ENCODE measurements at places on chromosomes 16 and 17.

- DNase-seq: no peak
Observed at GRCh38 chr17:9628509-9628908, 16.8 kb upstream of the USP43 start.

GRCh38 chr17:8421571-8421970 lies 14.1 kb upstream of the NDEL1 start:
- DNase-seq: no peak

DNA sequence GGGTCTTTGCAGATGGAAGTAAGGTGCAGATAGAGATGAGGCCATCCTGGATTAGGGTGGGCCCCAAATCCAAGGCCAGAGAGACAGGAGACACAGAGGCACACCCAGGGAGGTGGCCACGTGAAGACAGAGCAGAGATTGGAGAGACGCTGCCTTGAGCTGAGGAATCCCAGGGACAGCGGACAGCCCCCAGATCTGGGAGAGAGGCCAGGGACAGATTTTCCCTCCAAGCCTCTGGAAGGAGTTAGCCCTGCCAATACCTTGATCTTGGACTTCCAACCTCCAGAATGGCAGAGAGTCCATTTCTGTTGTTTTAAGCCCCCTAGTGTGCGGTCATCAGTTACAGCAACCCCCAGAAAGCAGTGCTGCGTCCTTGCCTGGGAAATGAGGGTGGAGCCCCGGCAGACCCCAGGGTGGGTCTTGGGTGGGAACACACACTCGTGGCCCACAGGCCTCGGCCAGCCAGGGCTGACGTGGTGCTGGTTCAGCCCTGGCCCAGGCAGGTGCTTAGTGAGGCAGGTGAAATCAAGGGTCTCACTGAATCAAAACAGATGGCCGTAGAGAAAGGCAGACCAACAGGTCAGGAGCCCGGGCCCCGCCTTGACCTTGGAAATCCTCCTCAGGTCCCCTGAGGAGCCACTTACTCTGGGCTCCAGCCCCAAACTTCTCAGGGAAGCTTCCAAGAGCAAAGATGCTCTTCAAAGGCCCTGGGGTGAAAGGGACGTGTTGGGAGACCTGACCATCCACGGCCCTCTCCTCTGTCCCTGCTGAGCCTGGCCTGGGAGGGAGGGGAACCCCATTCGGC lies 169.3 kb downstream of the RBFOX3 start:
- no peak for DNase-seq

GRCh38 chr16:64453646-64454045 lies 668.2 kb downstream of the CDH11 start:
- DNase-seq: no peak

DNA sequence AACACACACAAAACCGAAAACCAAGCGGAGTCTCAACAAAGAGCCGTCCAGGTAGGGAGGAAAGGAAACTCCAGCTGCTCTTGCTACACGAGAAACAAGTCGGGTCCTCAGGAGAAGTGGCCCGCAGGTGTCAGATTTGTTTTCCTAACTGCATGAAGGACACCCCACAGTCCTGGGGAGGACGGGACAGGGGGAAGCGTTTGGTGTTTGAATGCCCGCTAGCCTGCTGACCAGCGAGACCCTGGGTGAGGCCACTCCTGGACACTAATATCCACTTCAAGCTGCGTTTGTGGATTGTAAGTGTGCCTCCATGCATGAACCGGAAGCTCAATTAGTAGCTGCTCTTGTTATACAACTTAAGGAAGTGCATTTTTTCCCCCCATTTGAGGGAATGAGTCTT lies 299.5 kb downstream of the MAF start:
- DNase-seq: no peak

- DNase-seq: no peak
Observed at GRCh38 chr17:44424828-44425461, 35.5 kb upstream of the ITGA2B start.

- DNase-seq: no peak
Observed at GRCh38 chr16:81905277-81905676, 106.0 kb downstream of the SDR42E1 start.

DNA sequence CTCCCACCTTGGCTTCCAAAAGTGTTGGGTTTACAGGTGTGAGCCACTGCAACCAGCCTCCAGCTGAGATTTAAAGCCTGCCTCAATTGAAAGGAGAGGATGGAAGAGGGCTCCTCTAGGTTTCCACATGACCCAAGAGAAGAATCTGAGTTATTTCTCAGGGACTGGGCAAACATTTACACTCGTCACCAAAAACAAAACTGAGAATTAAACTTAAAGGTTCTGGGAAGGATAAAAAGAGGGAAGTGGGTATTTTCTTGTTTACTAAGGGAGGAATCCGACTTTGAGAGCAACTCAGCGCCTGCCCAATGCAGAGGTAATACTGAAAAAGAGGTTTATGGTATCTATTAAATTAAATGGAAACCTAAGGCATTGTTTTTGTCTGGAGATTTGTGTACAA lies 13.3 kb downstream of the HOXB1 start:
- DNase-seq: no peak

- no peak for DNase-seq
Observed at GRCh38 chr17:13152501-13152900, 134.7 kb upstream of the ELAC2 start.

- DNase-seq: no peak
Observed at GRCh38 chr17:17987901-17988300, 15.2 kb downstream of the DRC3 start.

DNA sequence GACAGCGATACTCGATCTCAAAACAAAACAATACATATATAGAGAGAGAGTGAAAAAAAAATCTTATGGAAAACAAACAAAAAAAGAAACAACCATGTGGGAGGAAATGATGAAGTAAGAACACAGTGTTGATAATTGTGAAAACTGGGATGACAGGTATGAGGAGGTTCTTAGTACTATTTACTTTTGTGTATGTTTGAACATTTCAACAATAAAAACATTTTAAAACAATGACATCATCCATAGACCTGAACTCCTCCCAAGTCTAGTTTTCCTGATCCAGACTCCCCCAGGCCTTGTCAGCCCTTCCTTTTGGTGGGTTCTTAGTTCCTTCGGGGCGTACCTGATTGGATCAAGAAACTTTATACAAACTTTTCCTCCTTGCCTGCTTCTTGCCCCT lies 51.7 kb downstream of the CCDC42 start:
- DNase-seq: no peak

DNA sequence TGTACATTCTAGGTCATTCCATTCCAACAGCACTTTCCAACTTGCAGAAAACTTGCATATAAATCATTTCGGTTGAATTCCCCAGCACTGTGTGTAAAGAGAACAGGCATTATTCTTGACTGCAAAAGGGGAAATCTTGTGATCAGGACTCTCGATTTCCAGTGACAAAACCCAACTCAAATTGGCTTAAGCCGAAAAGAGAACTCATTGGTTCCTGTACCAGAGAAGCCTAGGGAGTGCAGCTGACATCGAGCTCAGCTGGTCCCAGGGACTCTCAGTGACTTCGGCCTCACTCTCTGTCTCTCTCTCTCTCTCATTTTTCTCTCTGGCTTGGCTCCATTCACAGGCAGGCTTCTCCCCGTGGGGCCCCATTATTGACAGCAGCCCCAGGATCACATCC lies 30.7 kb downstream of the CD300LF start:
- no peak for DNase-seq

DNA sequence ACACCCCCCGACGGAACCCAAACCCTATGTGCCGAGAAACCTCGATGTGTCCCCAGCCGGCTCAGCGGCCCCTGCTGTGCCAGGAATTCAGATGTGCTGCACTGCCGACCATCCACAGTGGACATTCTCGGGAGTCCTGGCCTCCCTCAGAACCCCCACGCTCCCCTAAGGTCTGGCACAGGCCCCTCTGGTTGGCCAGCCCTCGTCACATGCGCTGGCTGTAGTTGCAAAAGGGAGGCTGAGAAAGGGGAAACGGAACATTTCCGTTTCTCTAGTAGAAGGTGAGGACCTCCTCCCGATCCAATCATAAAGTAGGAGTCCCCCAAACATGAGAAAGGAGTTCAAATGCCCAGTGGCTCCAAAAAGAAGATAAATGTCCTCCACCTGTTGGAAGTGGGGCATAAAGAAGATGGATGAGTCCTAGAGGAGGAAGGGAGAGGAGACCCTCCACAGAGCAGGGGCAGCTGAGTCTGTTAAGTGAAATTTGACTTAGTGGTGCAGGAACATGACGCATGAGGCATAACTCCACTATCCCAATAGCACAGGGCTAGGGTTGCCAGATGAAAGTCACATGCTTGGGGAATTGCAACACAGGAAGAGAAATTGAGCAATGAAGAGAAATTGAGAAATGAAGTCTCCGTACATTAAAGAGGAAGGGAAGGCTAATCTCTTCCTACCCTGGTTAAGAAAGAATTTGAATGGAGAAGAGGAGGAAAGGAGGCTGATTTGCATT lies 49.3 kb upstream of the WSB1 start:
- DNase-seq: no peak

DNA sequence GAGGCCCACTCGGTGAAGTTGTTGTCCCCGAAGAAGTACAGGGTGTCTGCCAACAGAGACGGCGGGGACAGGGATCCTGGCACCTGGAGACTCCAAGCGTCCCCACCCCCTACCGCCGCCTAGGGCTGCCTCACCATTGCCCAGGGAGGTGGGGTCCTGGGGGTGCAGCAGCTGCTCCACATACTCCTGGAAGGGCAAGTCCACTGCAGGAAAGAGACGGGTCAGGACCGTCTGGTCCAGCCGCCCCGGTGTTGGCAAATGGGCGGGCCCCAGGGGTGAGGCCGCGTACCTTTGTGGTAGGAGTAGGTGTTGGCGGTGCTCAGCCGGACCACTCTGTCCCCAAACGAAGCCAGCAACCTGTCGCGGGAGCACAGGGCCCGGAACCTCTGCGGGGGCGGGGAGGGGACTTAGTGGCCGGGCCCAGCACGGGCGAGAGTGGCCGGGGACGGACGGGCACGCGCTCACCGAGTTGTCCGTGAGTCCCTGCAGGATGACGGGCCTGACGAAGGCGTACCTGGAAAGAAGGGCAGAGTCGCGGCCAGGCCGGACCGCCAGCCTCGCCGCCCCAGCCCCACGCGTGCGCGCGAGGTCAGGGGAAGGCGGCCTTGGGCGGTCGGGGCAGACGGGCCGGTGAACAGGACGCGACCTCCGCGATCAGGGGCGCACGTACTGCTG lies 601 bp downstream of the JMJD8 start:
- DNase-seq: no peak

DNA sequence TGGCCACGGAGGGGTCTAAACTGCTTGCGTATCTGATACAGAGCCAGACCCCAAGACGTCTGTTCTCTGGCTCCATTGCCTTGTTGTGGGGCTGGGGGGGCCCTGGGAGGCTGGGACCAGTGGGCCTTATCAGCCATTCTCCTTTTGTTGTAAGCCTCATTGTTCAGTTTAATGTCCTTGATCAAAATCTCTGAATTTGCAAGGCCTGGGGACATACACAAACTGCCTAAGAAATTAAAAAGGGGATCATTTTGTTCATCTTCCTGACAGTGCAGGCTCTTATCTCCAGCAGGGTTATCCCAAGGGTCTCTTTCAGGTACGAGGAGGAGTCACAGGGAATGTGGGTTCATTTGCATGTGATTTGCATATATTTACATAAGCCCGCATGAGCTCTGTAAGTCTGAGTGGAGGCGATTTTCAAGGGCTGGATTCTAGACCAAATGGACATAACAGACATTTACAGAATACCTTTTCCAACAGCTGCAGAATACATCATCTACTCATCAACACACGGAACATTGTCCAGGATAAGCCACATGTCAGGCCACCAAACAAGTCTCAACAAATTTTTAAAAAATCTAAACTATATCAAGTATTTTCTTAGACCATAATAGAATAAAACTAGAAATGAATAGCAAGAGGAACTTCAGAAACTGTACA lies 269.8 kb downstream of the RBFOX1 start:
- DNase-seq: no peak

DNA sequence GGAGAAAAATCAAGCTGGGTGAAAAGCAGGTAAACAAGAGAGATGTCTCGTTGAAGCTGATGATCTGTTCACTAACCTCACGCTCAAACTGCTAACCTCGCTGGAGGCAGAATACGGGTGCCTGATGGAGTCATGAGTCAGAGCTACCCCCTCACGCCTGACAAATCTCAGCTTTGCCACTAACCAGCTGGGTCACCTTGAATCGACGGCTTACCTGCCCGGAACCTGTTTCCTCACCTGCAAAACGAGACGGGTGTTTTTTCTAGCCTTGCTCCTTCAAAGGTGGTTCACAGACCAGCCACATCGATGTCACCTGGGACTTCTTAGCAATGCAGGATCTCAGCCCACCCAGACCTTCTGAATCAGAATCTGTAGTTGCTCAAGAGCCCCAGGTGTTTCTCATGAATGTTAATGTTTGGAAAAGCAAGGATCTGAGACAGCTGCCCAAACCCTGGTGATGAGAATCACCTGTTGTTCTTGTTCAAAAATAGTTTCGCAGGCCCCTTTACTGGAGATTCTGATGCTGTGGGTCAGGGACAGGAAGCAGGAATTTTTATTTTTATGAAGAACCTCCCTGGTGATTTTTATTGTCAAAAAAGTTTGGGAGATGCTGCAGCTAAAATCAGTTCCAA lies 56.9 kb downstream of the MARCHF10 start:
- no peak for DNase-seq

- DNase-seq: no peak
Observed at GRCh38 chr17:65892912-65893377, 299.0 kb downstream of the CEP112 start.

DNA sequence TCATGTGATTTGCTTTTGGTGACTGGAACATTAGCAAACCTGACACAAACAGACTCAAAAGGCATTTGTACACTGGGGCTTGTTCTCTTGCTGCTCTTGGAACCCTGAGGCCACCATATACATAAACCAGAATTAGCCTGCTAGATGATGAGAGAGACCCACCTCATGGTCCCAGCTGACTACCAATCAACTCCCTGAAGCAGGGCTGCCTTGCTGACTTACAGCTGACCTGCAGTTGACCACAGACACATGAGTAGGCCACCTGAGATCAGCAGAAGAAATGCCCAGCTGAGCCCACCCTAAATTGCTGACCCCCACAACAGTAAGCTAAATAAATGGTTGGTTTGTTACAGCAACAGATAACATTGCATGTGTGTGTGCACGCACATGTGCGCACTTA lies 28.7 kb downstream of the BRIP1 start:
- DNase-seq: no peak

- DNase-seq: peak; percentile 18
Observed at GRCh38 chr16:88505405-88506082, 52.5 kb downstream of the ZFPM1 start.

DNA sequence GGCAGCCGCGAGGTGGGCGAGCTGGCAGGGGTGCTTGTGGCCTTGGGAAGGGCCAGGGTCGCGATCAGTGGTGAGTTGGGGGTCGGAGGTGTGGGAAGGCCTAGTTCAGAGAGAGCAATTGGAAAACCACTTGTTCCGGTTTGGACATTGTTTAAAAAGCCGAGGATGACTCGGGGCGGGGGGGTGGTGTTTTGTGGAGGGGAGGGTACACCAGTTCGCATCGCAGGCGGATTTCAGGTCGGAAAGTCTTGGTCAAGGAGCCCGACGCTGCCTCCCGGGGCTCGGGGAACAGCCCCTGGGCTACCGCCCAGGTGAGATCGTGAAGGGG lies 66.4 kb downstream of the KPNA2 start:
- DNase-seq: no peak

DNA sequence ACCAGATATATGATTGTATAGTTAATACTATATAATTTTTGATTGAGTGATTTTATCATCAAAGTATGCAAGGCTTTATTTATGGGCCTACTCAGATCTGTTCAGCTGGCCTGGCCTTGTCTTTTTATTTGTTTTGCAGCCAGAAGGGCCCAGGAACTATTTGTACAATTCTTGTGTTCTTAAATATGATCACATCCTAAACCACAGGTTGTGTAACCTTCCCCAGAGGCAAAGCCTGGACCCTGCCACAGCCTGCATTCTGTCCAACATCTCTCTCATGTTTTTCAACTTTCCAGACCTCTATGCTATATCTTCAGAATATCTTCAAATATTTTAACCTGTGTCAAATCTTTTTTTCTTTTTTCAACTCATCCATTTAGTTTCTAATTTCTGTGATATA lies 410.4 kb upstream of the MON1B start:
- DNase-seq: no peak

Data from renal cortex interstitium (tissue), 15 donors.